ENCODE measurements at places on chromosomes 2 and 18. TPM values are rescaled to one million over a fixed set of nuclear protein-coding genes. Genes with fewer than 3 reads are reported as not detected.

COBLL1 gene
- 0.96 TPM for total RNA-seq

G6PC2 gene
- total RNA-seq, result not detected

ZEB2 gene
- total RNA-seq, result 49.1 TPM

ARL4C gene
- 5.1 TPM for total RNA-seq

DHRS9 gene
- 0.34 TPM for total RNA-seq

NOSTRIN gene
- 0.26 TPM for total RNA-seq

SCYGR4 gene
- not detected for total RNA-seq

SLC38A11 gene
- not detected for total RNA-seq

RAPGEF4 gene
- 13.0 TPM for total RNA-seq

WDR54 gene
- total RNA-seq, result 27.0 TPM

CDH2 gene
- 91.9 TPM for total RNA-seq

KATNAL2 gene
- 13.7 TPM for total RNA-seq

COLEC12 gene
- total RNA-seq, result 5.4 TPM

RSAD2 gene
- total RNA-seq, result 10.3 TPM

KLHL14 gene
- 3.9 TPM for total RNA-seq

RESP18 gene
- total RNA-seq, result not detected

KCNF1 gene
- 0.31 TPM for total RNA-seq

CCL20 gene
- not detected for total RNA-seq

DAPL1 gene
- total RNA-seq, result not detected
